ENCODE measurements at places on chromosomes 6 and 20. TPM values are rescaled to one million over a fixed set of nuclear protein-coding genes. Genes with fewer than 3 reads are reported as not detected.

ULBP1 gene
- total RNA-seq = 8.8 TPM

PLN gene
- total RNA-seq = 0.43 TPM

ZNF341 gene
- total RNA-seq = 2.0 TPM

PTPRK gene
- 139 TPM for total RNA-seq

MDFI gene
- 144 TPM for total RNA-seq

PREX1 gene
- 3.5 TPM for total RNA-seq

GDAP1L1 gene
- 0.77 TPM for total RNA-seq
